ENCODE measurements at places on chromosomes 16 and 17. TPM values are rescaled to one million over a fixed set of nuclear protein-coding genes. Genes with fewer than 3 reads are reported as not detected.

GRCh38 chr16:81816351-81816750 lies 37.3 kb downstream of the PLCG2 start:
- DNase-seq: no peak

GRCh38 chr17:34761646-34762045 lies 182.3 kb downstream of the TMEM132E start:
- DNase-seq: no peak

DNA sequence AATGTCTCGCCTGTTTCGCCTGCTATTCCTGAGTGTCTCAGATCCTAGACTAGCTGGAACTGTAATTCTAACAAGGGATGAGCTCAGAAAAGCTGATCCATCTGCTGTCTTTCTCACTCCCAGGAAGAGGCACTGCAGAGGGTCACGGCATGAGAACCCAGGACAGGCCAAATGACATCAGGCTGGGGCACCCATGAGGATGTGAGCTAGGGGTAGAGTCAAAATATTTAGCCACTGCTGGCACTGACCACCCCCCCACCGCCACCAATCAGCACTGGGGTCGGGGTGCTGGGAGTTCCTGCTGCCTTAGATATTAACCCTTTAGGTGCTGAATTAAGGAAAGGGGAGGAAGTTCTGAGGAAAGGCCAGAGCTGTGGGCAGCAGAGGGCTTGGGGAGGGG lies 112.4 kb downstream of the IRX3 start:
- DNase-seq: no peak

DNA sequence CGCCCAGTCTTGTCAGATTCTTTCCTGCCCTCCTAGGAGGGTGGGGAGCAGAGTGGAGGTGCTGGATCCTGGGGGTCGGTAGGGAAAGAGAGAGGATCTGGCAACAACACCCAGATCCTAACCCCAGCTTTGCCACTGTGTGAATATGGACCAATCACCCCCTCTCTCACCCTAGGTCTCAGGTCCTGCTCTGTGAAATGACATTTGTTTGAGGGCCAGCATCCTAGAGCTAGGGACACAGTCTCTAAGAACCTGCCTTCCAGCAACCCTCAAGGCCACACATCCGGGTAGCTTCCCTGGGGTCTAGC lies 28.4 kb upstream of the MAP3K14 start:
- no peak for DNase-seq

GRCh38 chr17:46930051-46930450 lies 7.1 kb downstream of the GOSR2 start:
- no peak for DNase-seq

- DNase-seq: no peak
Measured at GRCh38 chr16:68368301-68368888, 57.6 kb downstream of the PRMT7 start.

- no peak for DNase-seq
Measured at GRCh38 chr17:19022747-19023146, 18.2 kb upstream of the FAM83G start.

DNA sequence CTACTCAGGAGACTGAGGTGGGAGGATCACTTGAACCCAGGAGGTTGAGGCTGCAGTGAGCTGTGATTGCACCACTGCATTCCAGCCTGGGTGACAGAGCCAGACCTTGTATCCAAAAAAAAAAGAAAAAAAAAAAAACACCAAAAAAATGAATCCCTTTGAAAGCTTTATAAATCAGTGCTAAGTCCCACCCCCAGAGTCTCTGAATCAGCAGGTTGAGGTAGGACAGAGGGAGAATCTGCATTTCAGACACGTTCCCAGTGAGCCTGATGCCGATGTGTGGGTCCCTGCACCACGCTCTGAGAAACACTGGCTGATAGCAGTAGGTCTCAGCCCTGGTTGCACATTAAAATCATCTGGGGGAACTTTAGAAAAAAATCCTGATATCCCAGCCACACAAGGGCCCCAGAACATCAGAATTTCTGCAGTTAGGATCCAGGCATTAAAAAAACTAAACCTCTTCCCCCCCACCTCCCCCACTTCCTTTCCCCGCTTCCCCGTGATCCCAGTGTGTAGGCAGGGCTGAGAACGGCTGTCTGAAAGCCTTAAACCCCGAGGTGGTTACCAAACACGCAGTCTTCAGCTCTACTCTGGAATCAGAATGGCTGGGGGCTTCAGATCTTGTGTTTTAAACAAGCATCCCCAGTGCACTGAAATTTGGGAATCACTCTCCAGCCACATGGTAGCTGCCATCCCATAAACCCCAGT lies 27.3 kb upstream of the GPRC5B start:
- no peak for DNase-seq

- DNase-seq: no peak
Measured at GRCh38 chr17:77571155-77571981, 387.1 kb upstream of the TNRC6C start.

DNA sequence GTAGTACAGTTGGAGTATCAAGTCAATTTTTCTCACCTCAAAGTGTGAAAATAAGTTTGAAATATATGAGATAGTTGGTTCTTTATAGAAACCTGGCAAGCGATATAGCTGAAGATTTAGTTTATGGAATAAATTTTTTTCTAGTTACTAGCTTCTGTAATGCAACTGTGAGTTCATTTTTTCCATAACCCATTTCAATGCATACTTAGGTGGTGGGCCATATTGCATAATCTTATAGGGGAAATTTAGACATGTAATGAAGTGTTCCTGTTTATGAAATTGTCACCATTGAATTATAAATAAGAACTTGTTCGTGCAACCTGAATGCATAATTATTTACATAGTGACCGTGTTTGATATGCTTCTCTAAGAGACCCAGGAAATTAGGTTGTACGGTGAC lies 9.0 kb downstream of the MOSMO start:
- DNase-seq: no peak

DNA sequence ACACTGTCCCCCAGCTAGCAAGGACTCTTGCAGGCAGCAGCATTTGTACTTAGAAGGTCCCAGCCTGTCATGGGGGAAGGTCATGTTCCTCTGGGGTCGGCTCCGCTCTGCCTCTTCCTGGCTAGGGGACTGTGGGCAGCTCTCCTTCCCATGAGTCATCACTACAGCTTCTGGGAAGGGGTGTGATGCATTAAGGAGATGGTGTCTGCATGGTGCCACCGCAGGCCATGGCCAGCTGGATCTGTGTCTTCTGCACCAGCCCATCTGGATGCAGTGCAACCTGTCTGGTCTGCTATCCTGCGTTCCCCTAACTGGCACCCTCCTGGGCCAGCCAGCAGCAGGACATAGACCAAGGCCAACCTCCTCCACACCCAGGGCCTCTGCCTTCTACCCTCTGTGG lies 6.3 kb downstream of the STARD3 start:
- peak; percentile 81 for DNase-seq

DNA sequence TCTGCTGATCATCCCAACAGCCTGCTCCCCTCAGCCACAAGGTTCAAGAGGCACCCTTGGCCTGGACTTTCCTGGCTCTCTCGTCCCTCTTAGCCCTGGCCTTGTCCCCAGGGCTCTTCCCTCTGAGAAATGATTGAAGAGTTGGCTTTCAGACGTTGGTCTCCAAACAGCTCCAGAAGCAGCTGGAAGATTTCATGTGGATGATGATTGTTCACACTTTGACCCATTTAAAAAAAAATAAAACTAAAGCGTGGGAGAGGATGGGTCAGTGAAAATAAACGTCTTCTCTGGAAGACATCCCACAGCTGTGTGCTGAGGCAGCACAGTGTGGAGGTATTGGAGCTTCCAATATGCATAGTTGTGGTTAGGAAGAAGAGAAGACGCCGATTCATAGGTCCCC lies 54.7 kb upstream of the CDH11 start:
- peak; percentile 1 for DNase-seq

GRCh38 chr17:66541461-66542128 lies 239.2 kb downstream of the PRKCA start:
- DNase-seq: no peak

- DNase-seq: no peak
Measured at GRCh38 chr16:23975293-23975692, 139.5 kb downstream of the PRKCB start.

DNA sequence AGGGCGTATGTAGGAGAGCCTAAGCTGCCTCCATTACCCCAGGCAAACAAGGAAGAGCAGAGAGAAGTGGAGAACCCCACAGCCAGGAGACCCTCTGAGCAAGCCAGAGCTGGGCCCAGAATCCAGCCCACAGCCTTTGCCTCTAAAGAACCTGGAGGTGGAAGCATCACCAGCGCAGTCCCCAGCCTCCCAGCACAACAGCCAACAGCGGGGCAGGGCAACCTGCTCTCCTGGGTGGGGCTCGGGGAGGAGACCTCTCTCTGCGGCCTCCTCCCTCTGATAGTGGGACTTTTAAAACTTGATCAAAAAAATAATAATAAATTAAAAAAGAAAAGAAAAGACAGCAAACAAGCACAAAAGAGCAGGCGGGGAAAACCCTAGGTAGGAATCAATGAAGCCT lies 45.9 kb downstream of the AXIN2 start:
- no peak for DNase-seq

DNA sequence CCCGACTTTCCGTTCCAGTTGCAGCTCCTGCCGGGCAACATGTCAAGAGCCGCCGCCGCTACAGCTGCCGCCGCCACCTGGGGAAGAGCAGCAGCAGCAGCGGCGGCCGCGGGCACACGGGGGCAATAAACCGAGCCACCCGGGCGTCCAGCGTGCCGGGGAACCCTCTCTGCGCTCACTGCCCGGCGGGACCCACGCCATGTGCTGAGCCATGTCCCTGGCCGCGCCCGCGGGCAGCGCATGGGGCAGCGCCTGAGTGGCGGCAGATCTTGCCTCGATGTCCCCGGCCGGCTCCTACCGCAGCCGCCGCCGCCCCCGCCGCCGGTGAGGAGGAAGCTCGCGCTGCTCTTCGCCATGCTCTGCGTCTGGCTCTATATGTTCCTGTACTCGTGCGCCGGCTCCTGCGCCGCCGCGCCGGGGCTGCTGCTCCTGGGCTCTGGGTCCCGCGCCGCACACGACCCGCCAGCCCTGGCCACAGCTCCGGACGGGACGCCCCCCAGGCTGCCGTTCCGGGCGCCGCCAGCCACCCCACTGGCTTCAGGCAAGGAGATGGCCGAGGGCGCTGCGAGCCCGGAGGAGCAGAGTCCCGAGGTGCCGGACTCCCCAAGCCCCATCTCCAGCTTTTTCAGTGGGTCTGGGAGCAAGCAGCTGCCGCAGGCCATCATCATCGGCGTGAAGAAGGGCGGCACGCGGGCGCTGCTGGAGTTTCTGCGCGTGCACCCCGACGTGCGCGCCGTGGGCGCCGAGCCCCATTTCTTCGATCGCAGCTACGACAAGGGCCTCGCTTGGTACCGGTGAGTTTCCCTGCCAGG lies 604 bp downstream of the HS3ST3B1 start:
- DNase-seq: peak; percentile 10

DNA sequence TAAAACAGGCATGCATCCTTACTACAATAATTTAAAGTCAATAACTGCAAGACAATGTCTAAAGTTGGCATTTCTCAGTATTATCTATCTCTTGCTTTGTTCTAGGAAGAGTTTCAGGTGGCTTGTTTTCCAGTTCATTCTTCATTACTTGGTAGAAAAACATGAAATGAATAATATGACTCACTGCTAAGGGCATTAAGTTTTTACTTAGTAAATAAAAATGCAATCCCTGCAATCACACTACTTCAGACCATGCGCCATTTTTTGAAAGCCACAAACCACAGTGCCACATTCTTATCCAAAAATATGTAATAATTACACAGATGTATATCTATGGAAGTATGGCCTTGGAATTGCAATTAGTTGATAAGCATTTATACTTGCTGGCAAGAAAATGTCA lies 55.4 kb downstream of the CREBBP start:
- DNase-seq: no peak

- no peak for DNase-seq
Measured at GRCh38 chr16:56675685-56676210, 6.1 kb downstream of the MT1H start.

DNA sequence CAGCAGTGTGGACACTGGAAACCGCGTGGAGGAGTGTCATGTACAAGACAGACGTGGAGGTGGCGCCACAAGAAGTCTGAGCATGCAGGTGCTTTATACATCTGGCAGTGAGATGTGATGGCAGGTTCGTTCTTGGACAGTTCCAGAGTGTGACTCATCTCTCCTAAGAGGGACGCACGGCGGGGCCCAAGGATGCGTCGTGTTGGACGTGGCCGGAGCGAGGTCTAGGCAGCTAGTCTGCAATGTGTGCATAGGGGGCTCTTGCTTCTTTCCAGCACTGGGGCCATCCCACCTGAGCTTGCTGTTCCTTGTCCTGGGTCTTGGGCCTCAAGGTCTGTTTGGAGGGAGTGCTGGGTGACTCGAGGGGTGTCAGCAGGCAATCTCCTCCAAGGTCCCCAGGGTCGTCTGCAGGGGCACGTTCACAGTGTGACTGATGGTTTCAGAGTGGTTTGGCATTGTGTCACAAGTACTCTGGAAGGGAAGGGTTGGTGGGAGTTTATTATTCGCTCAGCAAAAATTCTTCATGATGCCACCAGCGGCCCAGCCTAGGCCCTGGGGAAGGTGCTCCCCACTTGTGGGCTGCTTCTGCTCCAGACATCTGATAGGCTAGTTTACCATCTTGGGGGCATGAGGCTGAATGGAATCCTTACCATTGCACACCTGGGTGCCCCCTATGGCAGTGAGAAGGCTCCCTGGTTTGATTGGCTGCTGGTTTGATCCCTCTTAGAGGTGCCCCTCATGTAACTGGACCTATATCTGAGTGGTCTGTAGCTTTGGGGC lies 22.1 kb downstream of the SPACA3 start:
- DNase-seq: no peak

DNA sequence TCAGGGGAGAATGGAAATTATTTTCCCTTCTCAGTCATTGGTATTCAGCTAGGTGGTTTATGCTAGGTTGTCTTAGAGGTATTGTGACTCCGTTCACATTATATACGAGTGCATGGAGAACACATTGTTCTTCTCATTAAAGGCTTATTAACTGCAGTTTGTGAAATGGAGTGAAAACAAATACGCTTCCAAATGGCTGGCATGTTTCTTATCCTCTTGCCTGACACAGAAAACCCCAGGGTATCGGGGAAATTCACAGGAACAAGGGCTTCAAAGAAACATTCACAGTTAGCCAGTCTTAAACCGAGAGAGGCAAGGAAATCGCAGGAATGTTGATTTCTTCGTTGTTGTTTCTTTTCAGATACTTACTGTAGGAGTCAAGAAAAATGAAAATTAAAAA lies 1047.9 kb upstream of the RBFOX1 start:
- DNase-seq: no peak

- DNase-seq: no peak
Measured at GRCh38 chr16:75070012-75070841, 46.4 kb downstream of the LDHD start.

The SEZ6L2 gene
- 1.5 TPM for total RNA-seq

The SHISA6 gene
- not detected for total RNA-seq

The MSLN gene
- total RNA-seq: not detected

The KRT32 gene
- not detected for total RNA-seq

The CMTM2 gene
- not detected for total RNA-seq

The TRIM16 gene
- total RNA-seq: 45.9 TPM

The KRT12 gene
- total RNA-seq: not detected

The ZFHX3 gene
- total RNA-seq: 3.0 TPM

The FA2H gene
- total RNA-seq: not detected

The CEP112 gene
- total RNA-seq: 2.5 TPM

The C16orf92 gene
- not detected for total RNA-seq

All from HT1080 (cell line).